ENCODE measurements at places on chromosomes 13 and 19.
A peak's percentile ranks its signal among the peaks of the same experiment; 100 is the strongest.

DNA sequence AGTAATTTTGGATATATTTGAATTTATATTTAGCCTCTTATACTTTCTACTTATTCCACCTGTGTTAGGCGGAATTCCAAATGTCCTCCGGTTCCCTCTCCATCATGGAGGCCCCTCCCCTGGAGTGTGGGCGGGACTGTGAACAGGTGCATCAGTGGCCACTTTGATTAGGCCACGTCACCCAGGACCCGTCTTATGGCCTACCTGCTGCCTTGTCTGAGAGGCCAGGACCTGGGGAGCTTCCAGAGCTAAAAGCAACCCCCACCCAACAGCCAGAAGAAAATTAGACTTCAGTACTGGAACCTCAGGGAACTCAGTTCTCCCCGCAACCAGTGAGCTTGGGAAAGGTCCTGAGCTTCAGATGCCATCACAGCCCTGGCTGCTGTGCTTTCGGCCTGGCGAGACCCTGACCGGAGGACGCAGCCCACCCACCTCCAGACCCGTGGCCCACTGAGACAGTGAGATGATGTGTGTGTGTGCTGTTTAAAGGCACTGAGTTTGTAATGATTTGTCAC lies 200.2 kb upstream of the SOX1 start:
- DNase-seq = no peak

- DNase-seq = no peak
Observed at GRCh38 chr13:50676602-50677001, 166.9 kb downstream of the DLEU7 start.

GRCh38 chr13:26051657-26052311 lies at the start of gene SHISA2:
TSS of gene SHISA2 (minus strand) at chr13:26052016. CDS start at chr13:26050975, 1,041 bp downstream.
- DNase-seq = peak; percentile 93

DNA sequence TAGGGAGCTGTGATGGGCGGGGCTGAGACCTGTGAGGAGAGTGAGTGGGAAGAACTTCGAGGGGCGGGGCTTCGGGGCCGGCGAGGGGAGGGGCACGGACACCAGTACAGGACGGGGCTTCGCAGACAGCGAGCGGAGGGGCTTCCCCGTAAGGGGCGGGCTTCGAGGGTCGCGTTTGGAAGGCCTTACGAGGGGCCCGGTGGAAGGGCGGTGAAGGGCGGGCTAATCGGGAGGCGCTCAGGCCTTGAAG lies 4.1 kb upstream of the EMP3 start:
- peak; percentile 99 for DNase-seq

DNA sequence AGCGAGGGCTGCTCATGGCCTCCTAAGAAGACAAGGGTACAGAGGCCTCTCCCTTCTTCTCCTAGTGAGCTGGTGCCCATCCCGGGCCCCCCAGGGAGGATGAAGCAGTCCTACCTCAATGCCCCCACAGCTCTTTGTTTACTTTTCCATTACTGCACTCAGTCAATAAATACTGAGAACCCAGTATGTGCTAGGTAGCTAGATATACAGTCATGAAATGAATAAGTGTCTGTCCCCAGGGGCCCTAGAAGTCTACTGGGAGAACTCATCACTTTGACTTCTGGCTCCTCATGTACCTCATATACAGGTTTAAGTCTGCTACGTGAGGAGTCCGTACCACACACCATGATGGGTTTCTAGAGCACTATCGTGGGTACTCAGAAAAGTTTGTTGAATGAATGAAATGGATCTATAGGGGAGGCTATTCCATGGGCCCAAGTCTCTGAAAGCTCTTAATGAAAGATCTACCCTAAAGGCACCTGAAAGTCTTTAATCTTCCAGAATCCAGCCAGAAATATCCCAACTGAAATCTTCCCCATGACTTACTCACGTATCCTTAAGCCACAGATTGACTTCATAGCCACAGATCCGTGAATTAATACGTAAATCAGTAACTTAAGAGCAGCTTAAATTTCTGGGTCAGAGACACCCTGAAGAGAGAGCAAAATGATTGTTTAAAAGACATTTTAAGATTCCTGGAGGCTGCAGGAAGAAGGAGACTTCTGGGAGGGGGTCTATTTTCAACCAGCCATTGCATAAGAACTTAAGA lies 51.6 kb upstream of the POMP start:
- DNase-seq = no peak

DNA sequence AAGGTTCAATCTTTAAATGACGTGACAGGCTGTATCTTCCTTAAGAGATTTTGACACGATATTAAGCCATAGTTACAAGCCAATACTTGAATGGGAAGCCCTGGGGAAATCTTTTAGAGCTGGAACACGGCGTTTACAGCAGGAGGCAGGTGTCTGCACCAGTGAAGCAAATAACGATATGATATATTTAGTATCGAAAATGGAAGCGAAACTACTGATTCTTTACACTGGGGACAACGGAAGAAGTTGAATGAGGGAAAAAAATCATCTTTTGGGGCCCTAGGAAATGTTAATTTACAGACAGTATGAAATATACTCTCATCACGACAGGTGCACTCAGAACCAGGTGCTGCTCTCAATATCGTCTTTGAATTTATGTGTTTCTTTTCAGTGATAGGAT lies 793.9 kb upstream of the PCDH20 start:
- no peak for DNase-seq

- DNase-seq = no peak
Observed at GRCh38 chr19:51535535-51535934, 4.1 kb upstream of the SIGLEC6 start.

- DNase-seq = no peak
Observed at GRCh38 chr19:15813916-15814315, 1.5 kb downstream of the OR10H1 start.

GRCh38 chr13:100208626-100209025 lies 119.7 kb downstream of the PCCA start:
- no peak for DNase-seq

DNA sequence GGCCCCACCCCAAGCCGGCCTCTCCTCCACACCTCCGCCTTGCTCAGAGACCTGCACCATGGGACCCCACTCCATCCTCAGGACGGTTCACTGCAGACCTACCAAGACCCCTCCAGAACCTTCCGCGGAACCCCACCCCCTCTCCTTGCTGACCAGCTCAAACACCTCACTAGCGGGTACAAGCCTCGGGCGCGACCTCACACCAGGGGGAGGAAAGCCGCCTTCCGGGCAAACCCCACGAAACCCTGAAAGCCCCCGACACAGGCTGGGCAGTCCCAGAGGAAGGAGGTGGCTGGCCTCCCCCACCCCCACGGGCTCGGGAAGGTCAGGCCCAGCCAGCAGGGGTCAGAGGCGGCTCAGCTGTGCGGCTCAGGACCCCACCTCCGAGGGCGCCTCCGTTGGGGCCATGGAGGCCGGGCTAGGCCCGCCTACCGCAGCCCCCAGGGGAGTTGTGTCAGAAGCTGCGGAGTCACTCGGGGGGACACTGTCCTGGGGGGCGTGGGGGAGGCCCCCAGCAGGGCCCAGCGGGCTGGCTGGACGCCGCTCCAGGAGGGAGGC lies 9.8 kb downstream of the GRIN3B start:
- DNase-seq = no peak

DNA sequence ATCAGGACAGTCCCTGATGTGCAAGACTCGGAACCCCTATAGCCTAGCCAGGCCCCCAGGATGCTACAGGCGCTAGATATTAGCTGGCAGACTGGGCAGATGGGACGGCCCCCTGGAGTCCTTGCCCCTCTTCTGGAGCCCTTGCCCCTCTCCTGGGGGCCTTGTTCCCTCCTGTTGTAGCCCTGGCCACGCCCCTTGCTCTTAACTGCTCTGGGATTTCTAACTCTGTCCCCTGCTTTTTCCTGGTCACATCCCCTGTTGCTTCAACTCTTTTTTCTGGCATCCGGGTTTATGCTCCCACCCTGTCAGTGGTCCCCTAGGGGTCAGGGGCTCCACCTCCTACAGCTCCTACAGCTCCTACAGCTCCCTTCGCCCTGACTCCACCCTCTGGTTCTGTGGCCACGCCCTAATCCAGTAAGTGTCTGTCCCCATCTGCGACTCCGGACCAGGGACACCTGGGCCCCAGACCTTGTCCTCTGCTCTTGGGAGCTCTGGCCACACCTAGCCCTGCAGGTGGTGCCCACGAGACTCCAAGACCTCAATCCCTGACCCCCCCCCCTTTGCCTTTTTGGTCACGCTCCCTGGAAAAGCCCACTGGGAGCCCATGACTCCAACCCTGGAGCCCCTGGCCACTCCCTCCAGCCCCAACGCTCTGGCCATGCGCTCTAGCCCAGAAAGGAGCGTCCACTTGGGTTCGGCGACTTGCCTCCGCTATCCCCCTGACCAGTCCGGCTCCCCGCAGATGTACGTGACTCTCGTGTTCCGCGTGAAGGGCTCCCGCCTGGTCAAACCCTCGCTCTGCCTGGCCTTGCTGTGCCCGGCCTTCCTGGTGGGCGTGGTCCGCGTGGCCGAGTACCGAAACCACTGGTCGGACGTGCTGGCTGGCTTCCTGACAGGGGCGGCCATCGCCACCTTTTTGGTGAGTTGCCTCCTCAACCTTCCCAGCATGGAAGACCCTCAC lies 6.8 kb downstream of the PLPPR2 start:
- no peak for DNase-seq

GRCh38 chr19:19278315-19278714 lies 5.2 kb upstream of the TM6SF2 start:
- no peak for DNase-seq

- peak; percentile 71 for DNase-seq
Observed at GRCh38 chr13:32381539-32381938, 46.4 kb downstream of the N4BP2L1 start.

GRCh38 chr19:11783767-11784166 lies 14.6 kb upstream of the ZNF491 start:
- DNase-seq = no peak

DNA sequence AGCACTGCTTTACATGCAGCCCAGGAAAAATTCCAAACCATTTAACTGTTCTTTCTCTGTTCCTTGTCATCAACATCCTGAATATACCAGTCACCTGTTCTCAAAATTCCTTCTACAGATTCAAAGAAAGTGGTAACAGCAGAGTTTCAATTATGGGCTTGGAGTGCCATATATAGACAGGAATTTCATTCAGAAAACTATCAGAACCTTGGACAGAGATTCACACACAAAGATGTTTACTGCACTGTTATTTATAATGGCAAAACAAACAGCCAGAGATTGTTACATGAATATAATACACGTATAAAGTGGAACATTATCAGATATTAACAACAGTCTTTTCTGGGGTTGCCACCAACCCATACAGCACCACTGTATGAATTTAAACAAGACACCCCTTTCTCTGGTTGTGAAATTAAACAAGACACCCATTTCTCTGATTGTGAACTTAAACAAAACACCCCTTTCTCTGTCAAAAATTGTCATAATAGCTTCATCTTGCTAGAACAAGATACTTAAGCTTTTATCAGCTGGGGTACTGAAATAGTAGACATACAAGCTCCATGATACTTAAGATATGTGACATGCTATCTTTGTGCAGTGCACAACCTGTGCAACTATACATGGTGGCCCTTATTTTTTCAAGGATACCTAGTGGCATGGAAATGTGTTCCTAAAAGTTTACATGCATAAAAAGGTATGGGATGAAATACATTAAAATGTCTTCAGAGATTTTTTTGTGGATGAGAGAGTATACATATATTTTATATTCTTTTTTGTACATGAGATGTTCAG lies 12.6 kb downstream of the CACNA1A start:
- DNase-seq = no peak

- DNase-seq = no peak
Observed at GRCh38 chr19:49579947-49580263, 451 bp downstream of the NOSIP start.

DNA sequence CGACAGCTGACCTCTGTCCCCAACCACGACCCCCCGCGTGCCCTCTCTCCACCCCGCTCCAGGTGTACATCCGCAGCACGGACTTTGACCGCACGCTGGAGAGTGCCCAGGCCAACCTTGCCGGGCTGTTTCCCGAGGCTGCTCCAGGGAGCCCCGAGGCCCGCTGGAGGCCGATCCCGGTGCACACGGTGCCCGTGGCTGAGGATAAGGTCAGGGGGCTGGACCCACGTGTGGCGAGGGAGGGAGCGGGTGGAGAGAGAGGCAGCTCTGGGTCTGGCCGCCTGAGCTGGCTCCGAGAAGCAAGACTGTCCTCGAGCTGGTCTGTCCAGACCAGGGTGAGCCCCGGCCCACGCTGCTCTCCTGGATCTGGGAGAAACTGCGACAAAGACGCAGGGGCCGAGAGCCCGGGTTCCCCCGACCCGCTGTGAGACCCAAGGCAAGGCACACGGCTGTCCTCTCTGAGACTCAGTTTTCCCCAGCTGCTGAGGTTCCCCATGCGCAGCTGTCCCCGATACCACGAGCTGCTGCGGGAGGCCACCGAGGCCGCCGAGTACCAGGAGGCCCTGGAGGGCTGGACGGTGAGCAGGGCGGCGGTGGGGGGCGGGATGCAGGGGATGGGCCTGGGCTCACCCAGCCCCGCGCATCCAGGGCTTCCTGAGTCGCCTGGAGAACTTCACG lies 1.5 kb downstream of the ACP4 start:
- DNase-seq = no peak

DNA sequence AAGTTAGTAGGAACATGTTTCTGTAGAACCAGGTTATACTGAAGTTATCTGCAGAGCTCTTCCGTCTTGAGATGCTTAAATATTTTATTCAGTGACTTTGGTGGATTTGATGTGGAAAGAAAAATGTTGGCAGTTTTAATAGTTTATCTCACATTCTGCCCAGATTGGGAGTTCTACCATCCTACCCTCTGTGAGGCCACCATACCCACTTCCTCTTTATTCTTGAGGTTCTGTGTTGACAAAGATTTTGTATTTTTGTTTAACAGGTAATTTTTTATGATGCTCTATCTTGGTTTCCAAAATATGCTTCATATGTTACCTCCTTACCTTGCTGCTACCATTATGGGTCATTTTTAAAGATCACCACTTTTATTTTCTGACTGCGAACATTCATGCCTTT lies 156.2 kb upstream of the ATXN8OS start:
- no peak for DNase-seq

DNA sequence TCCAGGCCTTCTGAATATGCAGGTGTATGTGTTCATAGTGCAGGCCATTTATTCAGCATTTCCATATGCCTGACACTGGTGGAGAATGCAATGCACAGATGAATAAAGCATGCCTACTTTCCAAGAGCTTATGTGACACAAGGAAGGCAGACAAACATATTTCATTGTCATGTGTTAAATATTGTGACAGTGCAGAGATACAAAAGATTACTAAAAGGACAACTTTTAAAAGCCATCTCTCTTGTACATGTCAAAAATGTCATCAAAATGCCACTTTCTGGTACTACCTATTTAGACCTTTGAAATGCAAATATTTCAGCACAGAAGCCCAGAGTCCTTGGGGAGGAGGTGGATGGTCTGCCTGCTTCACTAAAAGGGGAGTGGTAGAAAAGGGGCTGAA lies 254.5 kb downstream of the FGF14 start:
- no peak for DNase-seq

GRCh38 chr19:21439201-21439751 lies 42.3 kb downstream of the ZNF493 start:
- DNase-seq = no peak

- DNase-seq = no peak
Observed at GRCh38 chr13:45368571-45368970, 27.6 kb upstream of the TPT1 start.

DNA sequence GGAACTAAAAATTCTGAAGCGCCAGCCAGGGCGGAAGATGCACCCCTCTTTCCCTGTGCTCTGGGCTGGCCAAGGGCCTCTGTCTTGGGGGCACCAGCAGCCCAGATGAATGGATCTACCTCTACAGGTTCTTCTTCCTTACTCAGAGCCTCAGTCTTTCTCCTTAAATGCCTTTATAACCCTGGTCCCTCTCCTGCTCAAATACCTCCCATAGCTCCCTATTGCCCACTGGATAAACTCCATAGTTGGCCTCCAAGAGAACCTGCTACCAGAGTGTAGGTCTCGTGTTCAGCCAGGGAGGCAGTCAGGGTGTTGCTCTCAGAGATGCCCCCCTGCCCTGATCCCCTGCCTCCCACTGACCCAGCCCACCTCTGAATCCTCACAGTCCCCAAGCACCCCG lies 30.5 kb downstream of the OR10H4 start:
- no peak for DNase-seq
